ENCODE measurements at places on chromosomes 3 and 15. TPM values are rescaled to one million over a fixed set of nuclear protein-coding genes. Genes with fewer than 3 reads are reported as not detected.

MAGI1 gene
- 3.6 TPM for total RNA-seq

LRTM1 gene
- total RNA-seq: not detected

DNA sequence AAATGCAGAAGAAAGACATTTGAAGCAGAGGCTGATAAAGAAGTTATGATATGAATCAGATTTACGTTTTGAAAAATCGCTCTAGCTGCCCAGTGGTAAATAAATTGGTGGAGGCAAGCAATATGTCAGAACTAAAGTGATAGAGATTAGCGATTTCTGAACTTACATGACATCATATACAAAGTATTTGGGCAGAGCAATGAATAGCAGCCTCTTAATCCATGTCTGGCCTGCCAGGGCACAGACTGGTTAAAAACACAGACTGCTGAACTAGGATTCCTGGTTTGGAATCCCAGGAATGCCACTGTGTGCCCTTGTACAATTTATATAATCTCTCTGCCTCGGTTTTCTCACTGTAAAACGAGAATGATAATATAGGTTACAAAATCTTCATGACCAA lies 243.1 kb upstream of the SETMAR start:
- no peak for DNase-seq

EPHB1 gene
- total RNA-seq: not detected

CPLX3 gene
- not detected for total RNA-seq

DNA sequence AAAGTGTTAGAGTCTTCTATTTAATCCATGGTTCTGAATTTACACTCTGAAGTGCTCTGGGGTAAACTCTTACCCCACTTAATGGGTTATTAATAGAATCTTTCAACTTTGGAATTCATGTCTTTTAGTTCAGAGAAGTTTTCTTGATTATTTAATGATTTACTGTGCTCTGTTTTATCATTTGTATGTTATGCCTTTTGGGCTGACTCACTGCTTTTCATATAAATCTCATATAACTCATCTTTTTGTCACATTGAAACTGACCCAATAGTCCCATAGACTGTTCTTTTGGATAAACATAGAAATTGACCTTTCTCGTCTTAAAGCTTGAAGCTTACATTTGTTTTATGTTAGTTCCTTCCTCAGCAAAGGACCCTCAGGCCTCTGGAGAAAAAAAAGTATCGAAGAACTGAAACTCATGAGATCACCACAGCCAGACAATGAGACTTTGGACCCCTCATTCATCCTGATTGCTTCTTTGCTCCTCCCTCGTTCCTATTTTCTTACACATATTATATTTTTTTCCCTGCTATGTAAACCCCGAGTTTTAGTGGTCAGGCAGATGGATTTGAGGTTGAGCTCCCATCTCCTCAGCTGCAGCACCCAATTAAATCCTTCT lies 229.1 kb upstream of the CBLB start:
- DNase-seq: peak; percentile 34

CHRD gene
- 2.8 TPM for total RNA-seq

DNA sequence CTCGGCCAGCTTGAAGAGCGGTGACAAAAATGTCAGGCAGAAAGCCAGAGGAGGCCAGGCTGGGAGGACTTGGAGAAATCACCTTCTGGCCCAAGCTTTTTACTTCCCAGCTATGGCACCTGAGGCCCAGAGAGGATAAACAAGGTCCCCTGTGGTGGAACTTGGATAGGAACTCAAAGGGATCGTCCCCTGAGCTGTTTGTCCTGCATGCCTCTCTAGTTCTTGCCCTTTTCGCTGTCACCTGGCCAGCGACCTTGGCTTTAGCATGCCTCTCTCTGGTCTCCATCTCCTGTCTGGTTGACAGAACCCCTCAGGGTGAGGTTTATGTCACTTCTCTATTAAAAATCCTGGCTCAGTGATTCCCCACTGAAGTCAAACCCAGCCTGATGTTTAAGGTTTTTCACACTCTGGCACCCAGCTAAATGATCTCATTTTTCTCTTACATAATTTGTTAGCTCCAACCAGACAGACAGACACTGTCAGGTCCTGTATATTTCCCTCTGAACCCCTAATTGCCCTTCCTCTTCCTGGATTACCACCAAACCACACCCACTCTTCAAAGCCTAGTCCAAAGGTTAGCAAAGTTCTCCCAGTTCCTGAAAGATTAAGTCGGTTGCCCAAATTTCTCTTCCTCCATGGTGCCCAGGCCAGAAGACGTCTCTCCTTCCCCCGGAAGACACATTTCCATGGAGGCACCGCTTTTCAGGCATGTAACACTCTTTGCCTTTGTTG lies 169.1 kb downstream of the FAM43A start:
- DNase-seq: no peak

DNA sequence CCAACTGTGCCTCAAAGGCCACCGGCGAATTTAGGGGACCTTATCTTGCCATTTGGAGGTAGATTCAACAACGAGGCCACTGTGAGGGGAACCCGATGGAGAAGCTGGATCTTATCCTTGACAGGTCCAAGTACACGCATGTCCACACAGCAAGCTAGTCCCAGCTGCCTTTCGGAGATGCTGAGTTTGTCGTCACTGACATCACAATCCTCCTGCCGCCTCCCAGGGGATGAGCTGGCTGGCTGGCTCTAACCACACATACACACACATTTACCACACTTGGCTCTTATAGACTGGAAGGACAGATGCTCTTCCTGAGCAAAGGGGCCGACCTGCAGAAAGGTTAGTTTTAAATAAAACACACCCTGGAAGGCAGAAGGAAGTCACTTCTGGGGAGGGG lies 176.3 kb downstream of the STT3B start:
- DNase-seq: no peak

DNA sequence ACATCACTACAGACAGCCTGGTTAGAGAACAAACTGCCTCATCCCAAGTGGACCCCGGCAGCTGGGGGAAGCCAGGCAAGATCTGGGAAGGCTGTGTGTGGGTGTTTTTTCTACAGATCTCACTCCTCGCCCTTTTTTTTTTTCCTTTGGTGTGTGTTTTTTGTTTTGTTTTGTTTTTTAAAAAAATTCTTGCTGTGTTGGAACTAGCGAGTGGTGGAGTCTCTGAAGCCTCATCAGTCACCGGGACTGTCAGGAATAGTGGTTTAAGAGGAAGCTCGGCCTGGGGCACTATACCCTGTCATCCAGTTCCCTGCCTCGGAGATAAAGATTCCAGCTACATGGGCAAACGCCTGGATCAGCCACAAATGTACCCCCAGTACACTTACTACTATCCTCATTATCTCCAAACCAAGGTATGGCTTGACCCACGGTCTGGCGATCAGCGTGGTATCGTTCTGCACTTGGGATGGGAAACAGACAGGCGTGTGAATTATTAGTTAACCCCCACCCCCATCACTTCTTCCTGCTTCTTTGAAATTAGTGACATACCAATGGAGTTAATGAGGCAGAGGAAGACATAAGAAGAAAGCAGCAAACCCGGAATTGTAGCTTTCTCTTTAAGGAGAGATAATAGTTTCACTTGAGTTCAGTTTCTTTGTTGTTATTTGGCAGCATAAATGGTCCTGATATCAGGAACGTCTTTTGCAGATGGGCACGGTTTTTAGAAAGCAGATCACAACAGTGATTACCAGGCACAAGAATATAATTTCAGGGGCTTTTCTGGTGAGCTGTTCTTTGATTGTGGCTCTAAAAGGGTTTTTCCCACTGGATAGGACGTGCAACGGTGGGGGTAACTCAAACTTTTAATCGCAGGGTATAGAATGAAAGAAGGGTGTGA lies 722 bp downstream of the RBMS3 start:
- peak; percentile 39 for DNase-seq

DNA sequence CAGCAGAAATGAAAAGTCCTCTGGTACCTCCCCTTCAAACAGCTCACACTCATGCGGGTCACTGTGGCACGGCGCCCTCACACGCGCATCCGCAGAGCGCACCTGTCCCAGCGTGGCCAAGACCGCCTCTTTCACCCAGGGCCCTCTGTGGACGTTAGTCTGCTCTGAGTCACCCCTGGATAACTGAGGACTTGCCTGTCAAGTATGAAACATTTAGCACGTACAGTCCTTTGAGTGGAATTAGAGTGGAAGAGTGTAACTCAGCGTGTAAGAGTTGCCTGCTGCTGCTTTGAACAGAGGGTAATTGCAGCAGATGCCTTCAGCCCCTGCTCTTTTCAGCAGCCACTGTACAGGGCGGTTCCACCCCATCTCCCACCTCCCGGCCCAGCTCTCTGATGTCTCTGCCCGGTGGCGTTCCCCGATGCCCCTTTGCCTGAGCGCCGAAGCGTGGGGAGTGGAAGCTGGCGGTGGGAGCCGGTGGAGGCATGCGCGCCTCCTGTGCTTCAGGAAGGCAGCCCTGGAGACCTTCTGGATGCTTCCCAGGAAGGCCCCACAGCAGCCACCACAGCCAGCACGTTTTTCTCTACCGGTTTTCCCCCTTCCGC lies 23.0 kb downstream of the CPN2 start:
- DNase-seq: no peak
